HCEC 1CT (cell line): ENCODE measurements at places on chromosomes 4 and X.

GRCh38 chr4:140242357-140243277 is 88.6 kb upstream of the MAML3 start:
- no peak for DNase-seq

- DNase-seq: no peak
Observed at GRCh38 chrX:39212456-39212855, 411.2 kb downstream of the MID1IP1 start.

- DNase-seq: no peak
Observed at GRCh38 chr4:139950568-139950967, 203.4 kb downstream of the MAML3 start.

GRCh38 chr4:120722655-120723054 is 199.9 kb downstream of the PRDM5 start:
- DNase-seq: no peak
